ENCODE measurements at places on chromosomes 12 and 14. TPM values are rescaled to one million over a fixed set of nuclear protein-coding genes. Genes with fewer than 3 reads are reported as not detected.

Gene SLC10A1
- total RNA-seq, result not detected

Gene THTPA
- 10.9 TPM for total RNA-seq

Gene VRTN
- not detected for total RNA-seq

Gene GYS2
- 0.23 TPM for total RNA-seq

Gene PLD4
- 0.11 TPM for total RNA-seq

Gene ST8SIA1
- total RNA-seq, result 0.32 TPM

Gene DDX23
- 120 TPM for total RNA-seq

Gene FIGNL2
- total RNA-seq, result 0.25 TPM

Gene INTS13
- total RNA-seq, result 43.9 TPM

Gene OR4L1
- total RNA-seq, result not detected

Gene SMCO3
- not detected for total RNA-seq

Gene EIF2S3B
- total RNA-seq, result 1.0 TPM

Gene NRIP2
- total RNA-seq, result not detected

Gene NKX2-8
- total RNA-seq, result not detected

Gene CCNT1
- total RNA-seq, result 56.1 TPM

Gene OVCH1
- total RNA-seq, result not detected

Gene RNU4-1
- 3,380 TPM for total RNA-seq

Gene NPFF
- not detected for total RNA-seq

Gene NTN4
- not detected for total RNA-seq

Gene RTN1
- total RNA-seq, result not detected

Gene STAC3
- total RNA-seq, result 9.1 TPM

Gene SLC7A8
- 2.0 TPM for total RNA-seq

Gene IAPP
- not detected for total RNA-seq

Gene FAM90A1
- 0.36 TPM for total RNA-seq

Gene BCL2L2
- total RNA-seq, result 8.5 TPM

Gene ADSS1
- total RNA-seq, result 1.8 TPM

Gene CSRNP2
- total RNA-seq, result 16.9 TPM

Data from T-helper 2 cell treated with Interferon-gamma antibody and Interleukin-4, amounts not matched to agents 100 ng/mL and 5 ng/mL, for 36 hours (primary cell).